ENCODE measurements at places on chromosomes 6 and 20.

DNA sequence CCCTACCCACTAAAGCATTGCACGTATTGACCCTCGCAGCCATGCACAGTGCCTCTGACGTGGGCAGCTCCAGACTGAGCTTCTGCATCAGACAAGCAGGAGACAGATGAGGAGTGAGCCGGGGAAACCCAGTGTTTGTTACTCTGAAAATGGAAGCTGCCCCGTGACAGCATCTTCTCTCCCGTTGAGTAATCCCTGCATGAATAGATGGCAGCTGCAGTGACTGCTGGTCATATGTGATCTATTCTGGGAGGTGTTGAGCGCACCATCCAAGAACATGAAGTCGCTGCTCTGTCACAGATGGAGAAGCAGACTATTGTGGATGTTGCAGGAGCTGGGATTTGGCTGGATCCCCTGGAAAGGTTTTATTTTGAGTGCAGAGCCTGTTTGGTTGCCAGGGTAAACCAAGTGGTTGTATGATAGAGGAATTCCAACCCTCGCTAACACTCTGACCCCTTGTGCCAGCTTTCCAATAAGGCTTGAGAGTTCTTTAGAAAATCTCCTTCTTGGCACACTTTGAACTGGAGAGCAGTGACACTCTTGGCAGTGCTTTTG lies 242.2 kb downstream of the NRN1 start:
- DNase-seq, result peak; percentile 27

- DNase-seq, result no peak
These were observed 183.6 kb downstream of the JARID2 start for GRCh38 chr6:15429141-15430110.

DNA sequence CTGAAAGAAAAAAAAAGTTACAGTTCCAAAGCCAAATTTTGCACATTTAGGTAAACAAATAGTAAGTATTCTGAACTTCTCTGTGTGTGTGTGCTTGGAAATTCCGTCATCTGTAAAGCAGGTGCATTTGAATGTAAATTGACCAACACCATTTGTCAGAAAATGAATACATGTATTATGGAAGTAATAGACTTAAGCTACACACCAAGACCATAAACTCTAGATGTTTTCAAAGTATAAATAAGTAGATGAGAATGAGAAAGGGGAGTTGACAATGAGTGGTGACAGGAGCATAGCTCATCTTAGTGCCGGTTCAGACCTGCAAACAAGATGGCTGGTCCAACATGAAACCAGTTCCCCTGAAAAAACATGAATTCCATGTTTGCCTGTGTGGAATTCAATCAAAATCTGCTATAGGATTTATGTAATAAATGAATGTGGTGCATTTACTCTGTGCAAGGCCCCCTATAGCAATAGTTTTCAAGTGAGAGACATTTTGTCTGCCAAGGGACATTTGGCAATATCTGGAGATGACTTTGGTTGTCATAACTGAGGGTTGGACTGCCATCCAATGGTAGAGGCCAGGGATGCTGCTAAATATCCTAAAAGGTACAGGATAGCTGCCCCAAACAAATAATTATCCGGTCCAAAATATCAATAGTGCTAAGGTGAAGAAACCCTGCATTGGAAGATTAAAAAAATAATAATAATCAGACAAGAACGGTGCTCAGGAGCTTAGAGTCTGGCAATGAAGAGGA lies 11.0 kb upstream of the FILIP1 start:
- DNase-seq, result no peak

DNA sequence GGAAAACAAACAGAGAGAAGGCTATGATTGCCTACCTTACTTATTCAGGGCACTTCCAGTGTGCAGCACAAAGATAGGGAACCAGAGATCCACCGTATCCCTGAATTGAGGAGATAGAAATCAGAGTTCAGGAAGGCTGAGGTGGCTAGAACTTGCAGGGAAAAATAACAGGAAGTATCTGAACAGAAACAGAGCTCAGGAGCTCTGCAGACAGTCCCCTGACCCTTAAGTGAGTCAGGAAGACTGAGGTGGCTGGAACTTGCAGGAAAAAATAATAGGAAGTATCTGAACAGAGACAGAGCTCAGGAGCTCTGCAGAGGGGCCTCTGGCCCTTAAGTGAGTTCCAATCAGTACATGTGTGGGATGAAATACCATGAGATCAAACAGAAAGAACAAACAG lies 65.4 kb downstream of the RPRD1B start:
- no peak for DNase-seq

- DNase-seq, result no peak
These were observed 7.4 kb downstream of the OCSTAMP start for GRCh38 chr20:46543033-46543432.

DNA sequence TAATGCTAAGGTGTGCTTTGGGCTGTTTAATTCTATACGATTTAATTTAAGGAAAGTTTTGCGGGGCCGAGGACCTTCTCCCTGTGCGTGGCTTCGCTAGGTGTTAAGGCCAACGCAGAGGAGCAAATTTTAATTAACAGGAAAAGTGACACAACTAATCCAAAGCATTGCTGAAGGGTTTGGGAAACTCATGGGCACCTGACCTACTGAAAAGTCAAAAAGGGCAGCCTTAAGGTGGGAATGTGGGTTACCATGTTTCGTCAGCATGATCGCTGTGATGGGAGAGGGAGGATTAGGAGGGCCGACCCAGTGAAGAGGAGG lies 415 bp upstream of the CUL9 start:
- no peak for DNase-seq

- DNase-seq, result no peak
These were observed 27.9 kb upstream of the SYNCRIP start for GRCh38 chr6:85670573-85670972.

- no peak for DNase-seq
These were observed 241.6 kb upstream of the PRND start for GRCh38 chr20:4480104-4480503.

DNA sequence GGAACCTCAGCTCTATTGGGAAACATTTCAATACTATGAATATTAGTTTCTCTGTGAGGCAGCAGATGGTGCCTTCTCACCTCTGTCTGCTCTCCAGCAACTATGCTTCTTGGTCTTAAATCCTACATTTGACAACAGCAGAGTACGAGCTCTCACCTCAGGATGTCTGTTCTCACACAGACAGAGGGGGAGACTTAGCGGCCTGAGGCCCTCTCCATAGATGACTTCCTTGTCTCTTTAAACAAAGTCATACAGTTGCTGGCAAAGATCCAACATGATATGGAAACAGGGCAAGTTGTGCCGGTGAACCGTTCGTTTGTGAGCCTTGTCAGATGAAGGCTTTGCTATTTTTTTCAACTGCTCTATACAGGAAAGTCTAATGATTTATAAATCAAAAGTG lies 43.7 kb upstream of the GABRR1 start:
- no peak for DNase-seq

DNA sequence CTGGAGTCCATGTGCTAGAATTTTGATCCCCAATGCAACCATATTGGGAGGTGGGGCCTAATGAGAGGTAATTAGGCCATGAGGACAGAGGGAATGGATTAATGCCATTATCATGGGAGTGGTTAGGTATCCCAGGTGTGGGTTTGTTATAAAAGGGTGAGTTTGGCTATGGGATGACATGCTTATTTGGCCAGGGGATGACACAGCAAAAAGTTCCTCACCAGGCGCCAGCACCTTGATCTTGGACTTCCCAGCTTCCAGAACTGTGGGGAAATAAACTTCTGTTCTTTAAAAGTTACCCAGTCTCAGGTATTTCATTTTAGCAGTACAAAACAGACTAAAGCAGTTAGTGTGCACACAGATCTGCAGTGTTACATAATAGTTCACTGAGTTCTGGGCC lies 84.1 kb downstream of the ADGB start:
- no peak for DNase-seq

GRCh38 chr6:45619994-45620471 lies 242.3 kb upstream of the SUPT3H start:
- no peak for DNase-seq

DNA sequence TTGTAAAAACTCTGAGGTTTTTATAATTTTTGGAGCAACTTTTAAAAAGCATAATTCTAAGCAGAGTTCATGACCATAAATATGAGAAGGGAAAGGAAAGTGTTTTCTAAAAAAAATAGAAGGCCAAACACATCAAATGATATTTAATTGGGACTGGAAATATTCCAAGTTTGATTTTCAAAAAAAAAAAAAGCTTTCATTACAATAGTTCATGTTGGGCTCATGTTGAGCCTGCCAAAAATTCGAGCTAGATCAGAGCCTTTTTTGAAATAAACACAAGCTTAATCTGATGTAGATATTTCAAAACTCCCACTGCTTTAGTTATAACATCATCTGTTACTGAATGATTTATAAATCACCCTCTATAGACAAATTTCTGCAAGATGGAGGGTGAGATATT lies 163.4 kb upstream of the DEFB112 start:
- no peak for DNase-seq

DNA sequence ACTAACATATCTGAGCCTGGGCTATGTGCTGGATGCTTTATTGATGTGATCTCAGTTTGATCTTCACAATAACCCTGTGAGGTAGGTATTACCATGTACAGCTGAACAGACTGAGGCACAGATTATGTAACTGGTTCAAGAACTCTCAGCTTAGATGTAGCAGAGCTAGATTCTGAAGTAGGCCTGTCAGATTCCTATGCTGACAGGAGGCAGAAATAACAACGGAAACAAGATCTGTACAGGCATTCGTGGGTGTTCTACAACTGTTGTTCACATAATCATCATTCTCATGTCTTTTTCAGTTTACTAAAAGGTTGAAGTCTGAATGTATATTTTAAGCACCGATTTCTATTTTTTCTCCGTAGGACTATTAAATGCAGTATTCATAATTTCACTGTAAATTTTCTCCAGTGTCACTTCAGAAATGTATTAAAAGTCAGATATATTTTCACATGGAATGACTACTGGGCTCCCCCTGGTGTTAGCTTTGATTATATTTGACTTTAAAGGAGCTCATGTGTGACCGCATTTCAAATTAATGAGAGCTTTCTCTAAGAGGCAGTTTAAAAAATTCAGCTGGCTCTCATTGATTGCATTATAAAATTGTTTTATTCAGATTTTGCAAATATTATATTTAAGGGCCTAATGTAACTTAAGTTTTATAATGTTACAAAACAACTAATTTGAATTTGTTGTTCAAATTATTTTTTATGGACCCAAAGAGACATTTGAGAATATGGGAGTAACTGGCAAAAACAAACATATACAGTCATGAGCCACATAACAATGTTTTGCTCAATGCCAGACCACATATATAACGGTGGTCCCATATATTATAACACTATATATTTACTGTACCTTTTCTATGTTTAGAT lies 36.4 kb upstream of the SLC17A4 start:
- DNase-seq, result no peak

DNA sequence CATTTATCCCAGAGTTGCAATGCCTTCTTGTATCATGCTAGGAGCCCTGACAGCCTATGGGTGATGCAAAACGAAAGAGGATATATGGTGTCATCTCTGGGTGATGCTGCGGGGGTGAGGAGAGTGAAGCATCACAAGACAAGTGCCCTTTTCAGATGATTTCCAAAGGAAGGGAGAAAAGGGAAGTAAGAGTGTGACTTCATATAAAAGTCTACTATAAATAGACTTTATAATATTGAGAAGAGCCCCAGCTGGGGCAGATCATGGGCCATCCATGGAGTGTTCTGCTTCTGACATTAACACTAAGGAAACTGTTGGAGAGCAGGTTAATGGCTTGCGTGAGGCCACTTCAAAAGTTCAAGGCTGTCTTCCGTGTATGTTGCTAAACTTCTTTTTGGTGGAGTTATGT lies 4.4 kb downstream of the CD83 start:
- no peak for DNase-seq

GRCh38 chr6:41098366-41098765 lies 25.6 kb downstream of the NFYA start:
- no peak for DNase-seq

DNA sequence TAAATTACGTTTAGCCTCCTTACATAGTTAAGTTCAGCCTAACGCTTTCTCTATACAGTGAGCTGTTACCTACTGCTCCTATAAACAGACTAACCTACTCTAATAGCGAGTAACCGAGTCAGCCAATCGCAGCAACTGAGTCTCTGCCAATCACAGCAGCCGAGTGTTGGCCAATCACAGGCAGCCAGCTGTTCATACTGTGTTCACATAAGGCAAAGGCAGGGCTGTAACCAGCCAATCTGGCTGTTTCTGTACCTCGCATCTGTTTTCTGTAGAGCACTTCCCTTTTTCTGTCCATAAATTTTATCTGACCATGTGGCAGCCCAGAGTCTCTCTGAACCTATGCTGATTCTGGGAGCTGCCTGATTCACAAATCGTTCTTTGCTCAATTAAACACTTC lies 263.9 kb upstream of the JARID2 start:
- no peak for DNase-seq

GRCh38 chr6:106849120-106849519 lies 125.4 kb downstream of the CD24 start:
- no peak for DNase-seq

GRCh38 chr20:51306521-51307358 lies 235.8 kb downstream of the NFATC2 start:
- DNase-seq, result peak; percentile 42

DNA sequence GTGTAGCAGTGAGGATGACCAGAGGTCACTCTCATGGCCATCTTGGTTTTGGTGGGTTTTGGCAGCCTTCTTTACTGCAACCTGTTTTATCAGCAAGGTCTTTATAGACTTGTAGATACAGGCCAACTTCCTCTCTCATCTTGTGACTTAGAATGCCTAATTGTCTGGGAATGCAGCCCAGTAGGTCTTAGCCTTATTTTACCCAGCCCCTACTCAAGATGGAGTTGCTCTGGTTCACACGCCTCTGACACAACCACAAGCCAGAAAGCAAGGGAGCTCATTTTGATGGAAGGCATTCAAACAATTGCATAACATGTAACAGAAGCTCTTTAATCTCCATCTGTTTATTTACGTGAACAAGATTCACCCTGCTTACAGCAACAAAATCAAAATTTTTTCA lies 492.0 kb upstream of the SULF2 start:
- no peak for DNase-seq

DNA sequence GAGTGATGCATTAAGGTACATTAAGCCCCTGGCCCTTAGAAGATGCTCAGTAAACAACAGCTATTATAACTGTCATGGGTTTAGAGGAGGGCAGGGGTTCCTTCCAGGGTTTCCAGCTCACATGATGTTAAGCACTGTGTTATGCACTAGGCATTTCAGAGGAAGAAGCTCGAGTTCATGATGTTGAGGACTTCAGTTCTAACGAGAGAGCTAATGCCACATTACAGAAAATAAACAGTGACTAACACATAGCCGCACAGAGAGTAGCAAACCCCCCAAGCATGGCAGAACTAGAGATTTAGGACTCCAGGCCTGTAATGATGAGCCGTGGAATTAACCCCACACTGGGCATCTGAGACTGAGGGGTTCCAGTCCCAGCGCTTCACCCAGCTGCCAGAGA lies 105.2 kb downstream of the UNC5CL start:
- DNase-seq, result no peak

DNA sequence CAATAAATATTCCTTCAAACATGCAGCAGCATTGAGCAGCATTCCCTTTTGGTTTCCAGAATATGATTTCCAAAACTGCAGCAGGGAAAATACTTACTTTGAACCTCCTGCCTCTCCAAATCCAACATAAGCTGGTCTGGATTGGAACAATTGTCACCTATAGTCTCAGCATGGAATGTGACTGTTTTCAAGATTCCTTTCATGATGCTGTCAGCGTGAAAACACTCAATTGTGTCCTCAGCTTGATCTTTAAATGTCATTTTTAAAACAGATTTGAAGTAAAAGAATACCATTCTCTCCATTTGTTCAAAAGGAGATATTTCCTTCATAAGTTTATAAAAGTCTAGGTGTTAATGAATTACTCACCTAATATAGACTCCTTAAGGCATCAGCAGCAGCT lies 993.9 kb downstream of the EYS start:
- DNase-seq, result no peak
